B cell (primary cell): ENCODE measurements at places on chromosomes 6 and 20. TPM values are rescaled to one million over a fixed set of nuclear protein-coding genes. Genes with fewer than 3 reads are reported as not detected.
A peak's percentile ranks its signal among the peaks of the same experiment; 100 is the strongest.

Gene SLC2A4RG
- 28.5 and 39.7 TPM in 2 replicates for polyA plus RNA-seq

Gene TAF8
- 24.3 and 30.6 TPM in 2 replicates for polyA plus RNA-seq

Gene TAGAP
- polyA plus RNA-seq, result 242 and 246 TPM in 2 replicates

Gene PLN
- not detected in 2 replicates for polyA plus RNA-seq

Gene TXLNB
- polyA plus RNA-seq, result 1.4 and 3.4 TPM in 2 replicates

Gene OXT
- 1.0 TPM in 1 of 2 replicates, not detected in the other for polyA plus RNA-seq

Gene SNAI1
- polyA plus RNA-seq, result 2.4 and 4.9 TPM in 2 replicates

GRCh38 chr6:118808793-118809638 is 84.9 kb upstream of the ASF1A start:
- peak overlapping the region; percentile 61 for H3K27ac ChIP-seq
- no peaks in the 10 kb centered on the region for H3K36me3 ChIP-seq
- no peak overlapping the region for H3K4me3 ChIP-seq
- peaks cover 27% of the 10 kb centered on the region for H3K4me1 ChIP-seq

- H3K36me3 ChIP-seq, result no peaks in the 10 kb centered on the region
- H3K27me3 ChIP-seq, result no peaks in the 10 kb centered on the region
Measured at GRCh38 chr6:154167126-154167525, 128.1 kb downstream of the OPRM1 start.

DNA sequence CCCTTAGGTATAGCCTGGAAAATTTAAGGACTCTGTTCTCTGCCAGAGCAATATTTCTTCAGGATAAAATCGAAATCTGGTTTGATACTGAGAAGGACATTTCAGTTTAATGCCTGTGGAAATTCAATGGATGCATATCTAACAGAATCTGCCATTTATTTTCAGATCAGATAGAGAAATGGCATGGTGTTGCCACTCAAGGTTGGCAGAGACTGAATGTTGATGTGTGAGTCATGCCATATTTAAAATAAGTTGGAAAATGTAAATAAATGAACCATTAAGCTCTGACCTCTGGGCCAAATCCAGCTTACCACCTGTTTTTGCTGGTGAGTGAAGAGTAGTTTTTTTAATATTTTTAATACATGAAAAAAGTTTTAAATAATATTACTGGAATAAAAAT is 594.6 kb downstream of the DOK5 start:
- DNase-seq, result no peak
- H3K27ac ChIP-seq, result no peak overlapping the region
- no peak overlapping the region for H3K4me3 ChIP-seq
- H3K27me3 ChIP-seq, result no peaks in the 10 kb centered on the region
- H3K36me3 ChIP-seq, result no peaks in the 10 kb centered on the region

DNA sequence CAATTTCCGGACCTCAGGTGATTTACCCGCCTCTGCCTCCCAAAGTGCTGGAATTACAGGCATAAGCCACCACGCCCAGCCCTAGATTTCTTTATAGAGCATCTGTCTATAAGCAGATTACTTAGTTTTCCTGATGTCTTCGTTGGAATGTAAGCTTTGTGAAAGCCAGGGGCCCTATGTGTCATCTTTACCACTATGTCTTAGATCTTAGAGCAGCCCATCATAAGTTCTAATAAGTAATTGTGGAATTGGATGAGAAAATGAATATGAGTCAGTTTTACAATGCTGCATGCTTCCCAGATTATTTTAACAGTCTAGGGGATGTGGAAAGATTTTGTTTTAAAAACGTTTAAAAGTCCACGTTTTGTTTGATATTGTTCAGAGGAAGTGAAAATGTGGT is 9.1 kb upstream of the ZBTB2 start:
- no peak overlapping the region for H3K4me3 ChIP-seq
- no peaks in the 10 kb centered on the region for H3K27me3 ChIP-seq
- no peak overlapping the region for H3K27ac ChIP-seq
- H3K4me1 ChIP-seq, result peaks cover 20% of the 10 kb centered on the region
- DNase-seq, result no peak
- H3K36me3 ChIP-seq, result peaks cover 4% of the 10 kb centered on the region

DNA sequence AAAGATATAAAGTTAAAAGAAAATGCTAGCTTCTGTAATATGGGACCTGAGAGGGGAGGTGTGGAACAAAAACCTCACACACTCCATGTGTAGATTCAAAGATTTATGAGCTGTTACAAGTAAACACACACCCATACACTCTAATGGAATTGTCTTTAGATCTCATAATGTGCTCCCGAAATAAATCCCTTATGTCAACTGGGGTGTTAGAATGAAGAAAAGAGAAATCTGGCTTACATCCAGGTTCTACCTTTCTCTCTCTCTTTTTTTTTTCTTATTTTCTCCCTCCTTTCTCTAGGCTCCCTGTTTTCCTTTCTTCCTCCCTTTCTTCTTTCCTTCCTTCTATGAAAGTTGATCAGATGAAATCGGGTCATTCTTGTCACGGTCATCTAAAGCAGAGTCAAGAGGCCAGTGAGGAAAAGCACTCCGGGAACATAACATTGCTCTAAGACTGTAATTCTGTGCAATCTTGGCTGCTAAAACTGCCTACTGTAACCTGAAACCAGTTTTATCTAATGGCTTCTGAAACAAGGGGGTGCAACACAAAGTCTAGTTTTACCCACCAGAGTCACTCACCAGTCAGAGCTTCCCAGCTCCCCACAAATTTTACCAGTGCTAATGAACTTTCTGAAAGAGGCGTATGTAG is 68.3 kb upstream of the BTBD3 start:
- no peak overlapping the region for H3K4me3 ChIP-seq
- H3K4me1 ChIP-seq, result no peaks in the 10 kb centered on the region
- DNase-seq, result no peak
- no peak overlapping the region for H3K27ac ChIP-seq
- H3K27me3 ChIP-seq, result no peaks in the 10 kb centered on the region

- H3K4me1 ChIP-seq, result no peaks in the 10 kb centered on the region
- no peak overlapping the region for H3K4me3 ChIP-seq
- no peak overlapping the region for H3K27ac ChIP-seq
- H3K36me3 ChIP-seq, result no peaks in the 10 kb centered on the region
- no peaks in the 10 kb centered on the region for H3K27me3 ChIP-seq
- no peak for DNase-seq
Measured at GRCh38 chr6:5599127-5599526, 337.8 kb downstream of the FARS2 start.

DNA sequence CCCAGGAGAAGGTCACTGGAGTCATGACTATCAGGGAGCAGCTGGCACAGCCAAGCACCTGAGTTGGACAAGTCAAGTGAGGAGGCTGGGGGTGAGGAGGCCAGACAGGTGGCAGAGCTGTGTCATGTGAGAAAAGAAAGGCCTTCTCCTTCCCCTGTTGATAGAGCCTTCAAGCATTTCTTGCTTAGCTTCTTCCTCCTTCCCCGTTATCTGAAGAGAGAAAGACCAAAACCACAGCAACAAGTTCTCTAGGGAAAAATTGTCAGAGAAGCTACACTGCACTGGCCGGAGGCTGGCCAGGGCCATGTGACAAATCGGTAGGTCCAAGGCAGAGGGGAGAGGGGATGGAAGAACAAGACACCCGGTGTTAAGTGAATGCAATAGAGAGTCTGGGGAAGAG is 202.1 kb upstream of the PRDM1 start:
- no peaks in the 10 kb centered on the region for H3K27me3 ChIP-seq
- H3K4me1 ChIP-seq, result peaks cover 34% of the 10 kb centered on the region
- DNase-seq, result peak; percentile 44
- H3K27ac ChIP-seq, result peak overlapping the region; percentile 49
- no peak overlapping the region for H3K4me3 ChIP-seq

DNA sequence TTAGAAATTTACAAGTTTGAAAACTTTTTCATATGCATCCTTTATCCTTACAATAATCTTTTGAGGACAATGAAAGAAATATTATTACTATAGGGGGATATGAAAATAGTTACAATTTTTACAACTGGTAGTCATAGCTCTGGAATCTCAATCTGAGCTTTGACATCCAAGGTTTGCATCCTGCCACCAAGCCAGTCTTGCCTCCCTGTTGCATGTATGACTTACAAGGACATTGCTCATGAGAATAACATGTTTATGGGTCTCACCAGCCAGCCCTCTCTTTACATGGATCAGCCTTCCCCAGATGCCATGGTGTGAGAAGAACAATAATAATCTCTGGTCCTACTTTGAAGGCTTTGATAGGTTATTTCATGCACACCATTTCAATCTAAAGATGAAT is 67.5 kb downstream of the THEMIS start:
- H3K27me3 ChIP-seq, result no peaks in the 10 kb centered on the region
- no peak overlapping the region for H3K27ac ChIP-seq
- H3K36me3 ChIP-seq, result no peaks in the 10 kb centered on the region
- no peak for DNase-seq
- no peak overlapping the region for H3K4me3 ChIP-seq
- no peaks in the 10 kb centered on the region for H3K4me1 ChIP-seq

- no peaks in the 10 kb centered on the region for H3K36me3 ChIP-seq
- H3K27me3 ChIP-seq, result no peaks in the 10 kb centered on the region
- no peak for DNase-seq
- H3K4me3 ChIP-seq, result no peak overlapping the region
- no peaks in the 10 kb centered on the region for H3K4me1 ChIP-seq
- no peak overlapping the region for H3K27ac ChIP-seq
Measured at GRCh38 chr6:38160831-38161230, 341.3 kb downstream of the ZFAND3 start.

DNA sequence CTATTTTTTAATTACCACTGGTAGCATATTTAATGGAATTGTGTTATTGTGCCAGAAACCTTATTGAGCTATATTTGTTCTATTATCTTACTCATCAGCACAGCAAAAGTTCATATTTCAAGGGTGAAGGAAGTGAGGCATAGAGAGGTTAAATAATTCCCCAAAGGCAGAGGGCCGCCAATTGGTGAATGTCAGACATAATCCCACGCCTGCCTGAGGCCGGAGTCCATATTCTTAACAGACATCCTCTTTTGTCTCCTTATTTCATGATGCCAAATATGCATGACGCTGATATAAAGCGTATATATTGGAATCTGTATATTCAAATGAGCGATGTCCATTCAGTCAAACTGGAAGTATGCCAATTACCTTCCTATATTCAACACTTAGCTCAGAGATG is 505.0 kb upstream of the SLC35B3 start:
- no peaks in the 10 kb centered on the region for H3K36me3 ChIP-seq
- DNase-seq, result no peak
- H3K4me1 ChIP-seq, result no peaks in the 10 kb centered on the region
- H3K27me3 ChIP-seq, result no peaks in the 10 kb centered on the region
- no peak overlapping the region for H3K4me3 ChIP-seq
- H3K27ac ChIP-seq, result no peak overlapping the region

DNA sequence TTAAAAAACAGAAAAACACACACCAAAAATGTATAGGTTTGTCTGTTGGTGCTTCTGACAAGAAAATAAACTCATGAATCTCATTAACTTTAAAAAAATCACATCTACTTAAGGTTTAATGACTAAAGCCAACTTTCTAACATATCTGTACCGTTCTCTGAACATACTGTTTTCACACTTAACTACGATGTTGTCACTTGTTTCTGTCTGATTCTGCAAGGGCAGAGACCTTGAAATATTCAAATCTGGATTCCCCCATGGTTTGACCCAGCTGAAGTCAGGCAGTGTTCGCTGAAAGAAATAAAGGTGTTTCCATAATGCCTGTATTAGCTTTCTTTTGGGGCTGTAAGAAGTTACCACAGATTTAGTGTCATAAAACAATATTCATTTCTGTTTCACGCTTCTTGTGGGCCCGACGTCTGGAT is 2.7 kb upstream of the ASXL1 start:
- no peak overlapping the region for H3K4me3 ChIP-seq
- no peaks in the 10 kb centered on the region for H3K27me3 ChIP-seq
- H3K36me3 ChIP-seq, result no peaks in the 10 kb centered on the region
- peak overlapping the region; percentile 77 for H3K27ac ChIP-seq
- H3K4me1 ChIP-seq, result peaks cover 34% of the 10 kb centered on the region

- H3K36me3 ChIP-seq, result no peaks in the 10 kb centered on the region
- DNase-seq, result peak; percentile 48
- H3K4me3 ChIP-seq, result no peak overlapping the region
Measured at GRCh38 chr20:56460459-56460858, 8.0 kb upstream of the RTF2 start.

- H3K27ac ChIP-seq, result no peak overlapping the region
- no peaks in the 10 kb centered on the region for H3K36me3 ChIP-seq
- H3K27me3 ChIP-seq, result no peaks in the 10 kb centered on the region
- no peak overlapping the region for H3K4me3 ChIP-seq
Measured at GRCh38 chr6:71385111-71385822, 96.7 kb downstream of the OGFRL1 start.

- no peaks in the 10 kb centered on the region for H3K36me3 ChIP-seq
- no peaks in the 10 kb centered on the region for H3K27me3 ChIP-seq
- H3K27ac ChIP-seq, result no peak overlapping the region
- no peaks in the 10 kb centered on the region for H3K4me1 ChIP-seq
- no peak overlapping the region for H3K4me3 ChIP-seq
- DNase-seq, result no peak
Measured at GRCh38 chr6:25464225-25464624, 185.1 kb downstream of the CARMIL1 start.

DNA sequence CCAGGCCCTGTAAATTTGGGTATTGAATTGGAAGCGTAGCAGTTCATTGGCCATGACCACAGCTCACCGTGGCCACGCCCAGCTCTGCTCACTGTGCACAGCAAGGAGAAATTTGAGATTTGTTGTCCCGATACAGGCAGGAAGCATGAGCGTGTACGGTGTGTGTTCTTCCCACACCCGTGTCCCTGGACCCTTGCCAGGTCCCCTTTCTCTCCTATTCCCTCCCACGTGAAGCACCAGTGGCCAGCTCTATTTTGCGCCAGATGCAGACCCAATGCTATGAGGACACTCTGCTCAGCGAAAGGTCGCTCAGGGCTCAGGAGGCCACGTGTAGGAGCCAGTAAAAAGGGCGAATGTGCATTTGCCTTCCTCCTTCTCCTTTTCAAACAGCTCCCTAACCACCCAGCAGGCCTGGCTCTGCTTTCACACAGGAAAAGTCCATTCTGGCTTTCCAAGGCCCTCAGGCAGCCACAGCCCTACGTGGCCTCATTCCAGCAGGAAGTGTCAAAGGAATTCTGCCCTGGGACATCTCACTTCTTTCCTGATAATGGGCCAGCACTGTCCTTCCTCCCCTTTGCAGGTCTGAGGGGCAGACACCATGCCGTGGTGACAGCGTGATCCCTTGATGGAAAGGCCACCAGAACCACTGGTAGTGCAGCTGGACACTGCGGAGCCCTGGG is 499.2 kb upstream of the CDH4 start:
- DNase-seq, result no peak
- no peaks in the 10 kb centered on the region for H3K4me1 ChIP-seq
- H3K4me3 ChIP-seq, result no peak overlapping the region
- H3K27ac ChIP-seq, result no peak overlapping the region

- no peaks in the 10 kb centered on the region for H3K27me3 ChIP-seq
- no peak overlapping the region for H3K27ac ChIP-seq
- no peak for DNase-seq
- no peak overlapping the region for H3K4me3 ChIP-seq
Measured at GRCh38 chr6:14559746-14560536, 442.4 kb downstream of the CD83 start.

GRCh38 chr20:44809380-44810060 is 826 bp downstream of the RIMS4 start:
- DNase-seq, result no peak
- H3K4me1 ChIP-seq, result peaks cover 8% of the 10 kb centered on the region
- H3K27ac ChIP-seq, result no peak overlapping the region

GRCh38 chr20:40913224-40914185 is 115.1 kb upstream of the TOP1 start:
- H3K36me3 ChIP-seq, result no peaks in the 10 kb centered on the region
- no peaks in the 10 kb centered on the region for H3K27me3 ChIP-seq
- H3K27ac ChIP-seq, result no peak overlapping the region
- no peak for DNase-seq
- H3K4me3 ChIP-seq, result no peak overlapping the region
